ENCODE measurements at places on chromosomes 4 and X. TPM values are rescaled to one million over a fixed set of nuclear protein-coding genes. Genes with fewer than 3 reads are reported as not detected.
A peak's percentile ranks its signal among the peaks of the same experiment; 100 is the strongest.

DNA sequence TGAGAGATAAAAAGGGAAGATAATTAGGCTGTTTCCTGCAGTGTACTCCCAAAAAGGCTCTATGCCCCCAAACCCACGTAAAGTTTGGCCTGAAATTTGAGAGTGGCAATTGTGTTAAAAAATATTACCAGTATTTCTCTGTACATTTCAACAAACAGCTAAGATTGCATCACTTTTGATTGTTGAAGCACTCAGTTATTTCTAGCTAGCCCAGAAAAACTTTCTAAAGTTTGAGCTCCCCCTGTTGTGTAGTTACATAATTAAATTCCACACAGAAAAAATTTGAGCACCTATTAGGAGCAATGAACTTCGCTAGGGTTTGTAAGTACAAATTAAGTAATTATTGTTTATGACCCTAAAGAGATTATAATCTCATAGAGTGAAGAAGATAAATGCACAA lies 109.4 kb downstream of the DLG3 start:
- no peaks in the 10 kb centered on the region for H3K36me3 ChIP-seq
- H3K4me3 ChIP-seq = no peak overlapping the region
- no peak for DNase-seq
- H3K27ac ChIP-seq = no peak overlapping the region

- no peak overlapping the region for H3K4me3 ChIP-seq
- H3K27me3 ChIP-seq = no peaks in the 10 kb centered on the region
- DNase-seq = peak; percentile 68
- no peaks in the 10 kb centered on the region for H3K36me3 ChIP-seq
These were observed 88.4 kb upstream of the SLC7A11 start for GRCh38 chr4:138330531-138330930.

- H3K27me3 ChIP-seq = no peaks in the 10 kb centered on the region
- H3K27ac ChIP-seq = no peak overlapping the region
- H3K4me3 ChIP-seq = no peak overlapping the region
- H3K36me3 ChIP-seq = no peaks in the 10 kb centered on the region
These were observed 51.4 kb upstream of the GABRA2 start for GRCh38 chr4:46441136-46441859.

Gene MAOA
- 13.6 TPM for total RNA-seq

Gene CYLC1
- not detected for total RNA-seq
